HS-27A (cell line): ENCODE measurements at places on chromosomes 6 and 20.
A peak's percentile ranks its signal among the peaks of the same experiment; 100 is the strongest.

DNA sequence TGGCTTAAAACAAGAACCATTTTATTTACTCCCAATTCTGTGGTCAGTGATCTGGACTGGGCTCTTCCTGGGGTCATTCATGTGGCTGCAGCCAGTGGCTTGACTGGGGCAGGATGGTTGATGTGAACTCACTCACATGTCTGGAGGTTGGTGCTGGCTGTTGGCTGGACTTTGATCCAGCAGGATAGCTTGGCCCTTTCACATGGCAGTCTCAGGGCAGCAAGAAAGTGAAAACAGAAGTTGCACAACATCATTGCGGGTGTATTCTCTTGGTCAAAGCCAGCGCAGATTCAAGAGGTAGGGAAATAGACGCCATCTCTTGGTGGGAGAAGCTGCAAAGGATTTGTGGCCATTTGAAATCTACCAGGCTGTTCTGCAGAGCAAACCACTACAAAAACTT lies 77.2 kb downstream of the MDGA1 start:
- DNase-seq = no peak

GRCh38 chr6:1131285-1132079 lies 180.4 kb upstream of the FOXQ1 start:
- peak; percentile 26 for DNase-seq

DNA sequence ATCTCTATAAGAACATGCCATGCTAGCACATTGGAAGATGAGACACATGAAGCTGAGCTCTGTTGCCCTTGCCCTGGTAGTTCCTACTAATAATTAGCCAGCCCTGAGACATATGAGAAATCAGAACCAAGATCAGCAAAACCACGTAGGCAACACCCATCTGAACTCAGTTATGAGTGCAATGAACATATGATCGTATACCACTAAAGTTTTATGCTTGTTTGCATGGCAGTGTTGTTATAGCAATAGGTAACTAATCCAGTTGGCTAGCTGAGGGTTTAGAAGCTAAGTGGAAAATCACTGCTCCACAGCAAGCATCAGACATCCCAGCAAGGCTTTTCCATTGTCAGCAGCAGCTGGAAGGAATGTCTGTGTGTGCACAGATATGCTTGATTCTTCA lies 180.7 kb downstream of the BTBD3 start:
- no peak for DNase-seq

DNA sequence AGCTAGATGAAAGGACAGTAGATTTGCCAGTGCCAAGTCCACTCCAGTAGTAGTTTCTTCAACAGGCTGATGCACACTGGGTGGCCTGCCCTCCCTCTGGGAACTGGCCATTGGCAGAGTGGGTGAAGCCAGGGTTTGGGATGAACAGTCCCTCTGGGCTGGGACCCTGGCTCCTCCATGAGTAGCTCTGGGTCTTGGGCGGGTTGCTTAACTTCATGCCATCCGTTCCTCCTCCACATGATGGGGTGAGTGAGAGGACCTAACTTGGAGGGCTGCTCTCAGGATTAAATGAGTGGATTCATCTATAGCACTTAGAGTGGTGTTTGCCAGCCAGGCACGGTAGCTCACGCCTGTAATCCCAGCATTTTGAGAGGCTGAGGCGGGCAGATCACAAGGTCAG lies 47.2 kb downstream of the PLAGL2 start:
- no peak for DNase-seq

DNA sequence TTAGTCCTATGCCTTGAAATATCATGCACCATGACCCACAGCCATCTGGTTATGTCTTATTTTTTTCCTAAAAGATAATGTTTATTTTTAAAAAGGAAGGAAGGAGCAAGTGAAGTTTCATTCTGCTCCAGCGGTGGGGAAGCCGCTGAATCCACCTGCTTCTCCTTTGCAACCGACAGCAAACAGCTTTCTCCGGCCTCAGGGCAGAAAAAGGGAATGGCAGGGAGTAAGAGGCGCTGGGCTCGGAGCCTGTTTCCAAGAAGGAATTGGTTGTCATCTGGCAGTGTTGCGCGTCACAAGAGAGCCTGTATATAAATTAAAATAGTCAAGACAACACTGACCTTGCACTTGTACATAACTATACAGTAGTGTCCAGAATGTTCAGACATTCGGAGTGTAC lies 14.2 kb downstream of the GFRA4 start:
- no peak for DNase-seq

DNA sequence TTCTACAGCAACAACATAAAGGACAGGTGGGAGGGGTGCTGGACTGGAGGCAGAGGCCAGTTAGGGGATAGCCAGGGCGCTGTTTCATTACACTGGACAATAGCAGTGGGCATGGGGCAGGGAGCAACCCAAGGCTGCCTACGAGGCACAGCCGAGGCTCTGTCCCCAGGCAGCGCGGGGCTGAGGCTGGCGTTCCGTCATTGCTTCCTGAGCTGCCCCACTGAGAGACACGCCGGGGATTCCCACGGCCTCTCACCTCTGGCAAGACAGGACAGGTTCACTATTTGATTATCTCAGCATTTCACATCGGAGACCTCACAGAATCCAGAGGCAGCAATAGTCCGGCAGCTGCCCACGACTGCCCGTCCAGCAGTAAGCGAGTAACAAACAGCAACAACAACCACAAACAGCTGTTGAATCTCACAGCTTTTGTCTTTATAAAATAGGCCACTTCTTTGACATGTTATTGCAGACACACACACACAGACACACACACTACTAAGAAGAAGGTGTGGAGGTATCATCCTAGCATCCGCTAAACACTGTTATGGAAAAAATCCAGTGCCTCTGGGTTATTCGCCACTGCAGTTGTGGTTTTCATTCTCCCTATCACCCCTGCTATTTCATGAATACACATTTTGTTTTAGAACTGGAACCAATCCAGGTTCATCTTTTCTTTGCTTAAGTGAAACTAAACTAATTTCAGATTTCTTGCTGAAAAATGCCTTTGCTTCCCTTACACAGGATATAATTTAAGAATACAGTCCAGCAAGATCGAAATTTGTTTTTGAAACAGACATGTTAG lies 19.5 kb downstream of the KIF25 start:
- DNase-seq = no peak

DNA sequence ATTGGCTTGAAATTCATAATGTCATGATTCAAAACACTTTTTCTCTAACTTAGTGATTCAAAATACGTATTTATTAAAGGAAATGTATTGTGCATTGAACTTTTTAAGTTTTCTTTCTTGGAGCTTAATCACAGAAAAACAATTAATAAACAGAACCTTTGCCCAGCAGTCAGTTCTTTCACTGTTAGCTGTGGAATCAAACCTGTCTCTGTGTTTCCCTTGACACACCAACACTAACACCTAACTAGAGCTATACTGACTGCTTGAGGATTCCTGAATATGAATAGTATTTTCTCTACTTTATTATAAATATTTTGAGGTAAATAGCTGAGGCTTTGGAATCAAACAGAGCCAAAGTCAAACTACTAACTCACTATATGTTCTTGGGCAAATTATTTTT lies 296.4 kb downstream of the HIVEP2 start:
- no peak for DNase-seq

GRCh38 chr20:1535420-1536175 lies 21.9 kb downstream of the SIRPD start:
- no peak for DNase-seq

DNA sequence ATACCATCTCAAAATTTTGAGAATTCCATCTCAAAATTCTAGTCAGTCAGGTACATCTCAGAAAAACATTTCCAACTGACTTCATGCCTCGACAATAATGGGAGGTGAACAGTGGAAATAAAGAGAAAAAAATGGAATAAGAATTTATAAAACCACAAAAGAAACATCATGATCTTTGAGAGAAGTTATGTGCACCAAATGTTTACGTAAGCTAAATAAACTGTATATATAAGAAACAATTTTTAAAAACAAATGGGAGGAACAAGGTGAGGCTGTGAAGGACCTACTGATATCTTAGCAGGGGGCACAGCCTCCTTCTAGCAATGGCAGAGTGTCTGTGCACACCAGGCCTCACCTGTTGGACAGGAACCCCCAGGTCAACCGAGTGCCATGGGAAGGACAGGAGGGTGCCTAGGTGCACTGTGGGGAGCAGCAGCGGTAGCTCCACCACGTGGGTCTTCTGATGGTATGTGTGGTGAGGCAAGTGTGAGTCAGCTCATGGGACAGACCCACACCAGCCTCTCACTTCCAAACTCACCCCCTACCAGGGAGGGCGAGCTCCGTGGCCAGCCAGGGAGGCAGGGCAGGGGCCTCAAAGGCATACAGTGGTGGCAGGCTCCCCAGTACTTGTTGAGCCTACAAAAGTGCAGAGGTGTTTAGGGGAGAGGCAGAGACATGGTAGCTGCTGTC lies 23.2 kb downstream of the DIDO1 start:
- no peak for DNase-seq
